Choroid plexus epithelial cell (primary cell): ENCODE measurements at places on chromosomes 4 and X.
A peak's percentile ranks its signal among the peaks of the same experiment; 100 is the strongest.

DNA sequence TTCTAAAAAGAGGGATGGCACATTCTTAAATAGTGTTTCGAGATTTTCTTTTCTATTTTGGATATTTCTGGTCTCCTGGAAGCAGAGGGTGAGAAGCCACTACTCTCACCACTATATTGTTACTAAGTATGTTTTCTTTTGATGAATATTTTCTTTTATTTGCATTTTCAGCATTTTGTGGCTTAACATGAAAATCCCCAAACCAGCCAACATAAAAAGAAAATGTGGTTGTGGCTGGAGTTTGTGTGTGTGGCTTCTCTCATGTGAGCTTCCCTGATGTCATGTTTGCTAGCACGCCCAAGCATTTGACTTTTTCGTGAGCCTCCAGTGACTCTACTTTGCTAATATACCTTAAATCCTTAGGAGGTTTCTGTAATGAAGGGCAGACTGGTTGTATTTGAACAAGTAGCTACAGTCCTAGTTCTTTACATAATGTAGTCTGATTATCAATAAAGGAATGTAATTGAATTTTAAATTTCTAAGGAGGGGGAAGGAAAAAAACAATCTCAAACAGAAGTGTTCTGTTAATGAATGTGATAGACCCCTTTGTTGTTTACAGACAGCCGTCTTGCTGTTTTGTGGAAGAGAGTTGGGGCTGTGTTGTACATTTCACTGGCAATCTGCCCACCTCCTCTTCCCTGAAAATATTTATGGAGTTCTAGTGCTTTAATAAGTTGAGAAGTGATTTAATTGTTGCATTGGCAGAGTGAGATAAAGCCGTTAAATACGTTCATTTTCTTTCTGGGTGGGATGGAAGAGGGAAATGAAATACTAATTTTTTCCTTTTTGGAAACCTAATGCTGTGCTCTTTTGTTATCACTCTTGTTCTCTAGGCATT, 114.6 kb downstream of the ARHGAP10 start:
- DNase-seq = no peak

DNA sequence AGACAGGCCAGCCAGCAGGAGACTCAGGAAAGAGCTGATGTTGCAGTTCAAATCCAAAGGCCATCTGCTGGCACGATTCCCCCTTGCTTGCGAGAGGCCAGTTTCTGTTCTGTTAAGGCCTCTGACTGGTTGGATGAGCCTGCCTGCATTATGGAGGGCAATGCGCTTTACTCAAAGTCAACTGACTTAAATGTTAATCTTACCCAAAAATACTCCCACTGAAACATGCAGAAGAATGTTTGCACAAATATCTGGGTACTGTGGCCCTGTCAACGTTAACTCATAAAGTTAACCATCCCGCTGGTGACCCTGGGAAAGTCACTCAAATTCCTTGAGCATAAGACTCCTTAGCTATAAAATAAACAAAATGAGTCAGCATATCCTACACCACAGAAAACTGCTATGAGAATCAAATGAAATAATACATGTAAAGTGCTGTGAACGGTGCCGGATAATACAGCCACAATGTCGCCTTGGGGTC, 326.4 kb downstream of the EVC2 start:
- DNase-seq = peak; percentile 67

GRCh38 chr4:176099314-176099713, 33.7 kb downstream of the WDR17 start:
- DNase-seq = peak; percentile 16

- DNase-seq = peak; percentile 45
These were observed 59.0 kb upstream of the WDR1 start for GRCh38 chr4:10175626-10176025.

DNA sequence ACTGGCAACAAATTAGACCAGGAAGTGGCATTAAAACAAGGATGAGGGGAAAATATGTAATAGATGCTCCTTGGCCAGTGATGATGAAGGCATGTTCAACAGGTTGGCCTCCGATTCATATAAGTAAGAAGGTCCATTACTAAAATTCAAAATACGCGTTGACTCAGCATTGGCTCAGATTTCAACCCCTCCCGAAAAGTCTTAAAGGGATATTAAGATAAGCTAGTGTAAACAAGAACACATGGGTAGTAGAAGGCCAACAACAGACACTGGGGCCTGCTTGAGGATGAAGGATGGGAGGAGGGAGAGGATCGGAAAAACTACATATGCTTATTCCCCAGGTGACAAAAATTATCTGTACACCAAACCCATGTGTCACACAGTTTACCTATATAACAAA, 19.1 kb upstream of the LAP3 start:
- no peak for DNase-seq

DNA sequence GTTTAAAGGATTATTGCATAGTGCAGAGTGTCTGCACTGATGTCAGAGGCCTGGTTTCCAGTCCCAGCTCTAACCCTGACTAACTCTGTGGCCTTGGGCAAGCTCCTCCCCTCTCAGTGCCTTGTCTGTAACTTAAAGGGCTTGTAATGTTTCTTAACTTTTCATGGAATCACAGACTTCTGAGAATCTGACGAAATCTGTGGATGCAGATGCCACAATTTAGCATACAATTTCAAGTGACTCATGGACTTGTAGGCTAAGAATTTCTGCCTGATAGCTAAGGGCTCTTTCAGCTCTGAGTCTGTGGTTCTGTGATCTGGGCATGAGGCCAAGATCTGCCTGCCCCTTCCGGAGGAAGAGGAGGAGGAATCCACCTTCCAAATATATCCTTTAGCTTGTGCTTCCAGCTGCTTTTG, 236.9 kb downstream of the AR start:
- DNase-seq = peak; percentile 90

- DNase-seq = no peak
These were observed 39.5 kb downstream of the ZNF518B start for GRCh38 chr4:10417740-10418139.

- no peak for DNase-seq
These were observed 38.9 kb upstream of the EFNB1 start for GRCh38 chrX:68789966-68790365.

GRCh38 chrX:136627409-136627808, 20.5 kb upstream of the CD40LG start:
- no peak for DNase-seq
